Pancreas (tissue), 10 donors: ENCODE measurements at places on chromosomes 16 and 17.
A peak's percentile ranks its signal among the peaks of the same experiment; 100 is the strongest.

DNA sequence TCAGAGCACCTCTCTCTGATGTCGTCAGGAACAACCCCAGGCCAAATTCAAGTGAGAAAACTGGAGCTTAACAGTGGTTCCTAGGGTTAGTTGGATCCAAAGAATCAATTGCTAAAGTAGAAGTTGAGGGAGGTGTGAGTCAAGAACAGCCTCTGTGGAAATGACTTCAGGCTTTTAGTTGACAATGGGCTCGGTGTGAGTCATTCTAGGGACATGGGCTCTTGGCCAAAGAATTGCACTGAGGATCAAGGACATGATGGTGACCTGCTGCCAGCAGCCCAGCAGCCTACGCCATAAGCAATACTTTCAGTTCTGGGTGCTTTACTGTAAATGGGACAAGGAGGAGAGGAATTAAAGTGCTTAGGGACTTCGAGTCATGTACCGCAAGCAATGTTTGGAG lies 32.1 kb upstream of the SMURF2 start:
- peak; percentile 83 for DNase-seq

DNA sequence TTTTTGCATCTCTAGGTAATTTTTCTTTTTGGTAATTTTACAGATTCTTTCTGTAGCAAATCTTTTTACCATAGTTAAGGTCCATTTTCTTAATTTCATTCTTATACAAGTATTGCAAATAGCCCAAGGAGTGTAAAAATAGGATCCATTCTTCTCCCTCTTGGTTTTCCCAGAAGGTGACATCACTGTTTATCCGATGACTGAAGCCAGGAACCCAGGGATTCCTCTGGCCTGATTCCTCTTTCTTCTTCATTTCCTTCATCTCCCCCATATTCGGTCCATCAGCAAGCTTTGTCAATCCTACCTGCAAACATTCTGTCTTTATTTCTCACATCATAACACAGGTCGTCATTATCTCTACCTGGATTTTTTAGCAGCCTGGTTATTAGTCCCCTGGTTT lies 5.3 kb downstream of the RBBP6 start:
- no peak for DNase-seq

GRCh38 chr16:25613931-25614330 lies 77.8 kb upstream of the HS3ST4 start:
- DNase-seq: no peak

DNA sequence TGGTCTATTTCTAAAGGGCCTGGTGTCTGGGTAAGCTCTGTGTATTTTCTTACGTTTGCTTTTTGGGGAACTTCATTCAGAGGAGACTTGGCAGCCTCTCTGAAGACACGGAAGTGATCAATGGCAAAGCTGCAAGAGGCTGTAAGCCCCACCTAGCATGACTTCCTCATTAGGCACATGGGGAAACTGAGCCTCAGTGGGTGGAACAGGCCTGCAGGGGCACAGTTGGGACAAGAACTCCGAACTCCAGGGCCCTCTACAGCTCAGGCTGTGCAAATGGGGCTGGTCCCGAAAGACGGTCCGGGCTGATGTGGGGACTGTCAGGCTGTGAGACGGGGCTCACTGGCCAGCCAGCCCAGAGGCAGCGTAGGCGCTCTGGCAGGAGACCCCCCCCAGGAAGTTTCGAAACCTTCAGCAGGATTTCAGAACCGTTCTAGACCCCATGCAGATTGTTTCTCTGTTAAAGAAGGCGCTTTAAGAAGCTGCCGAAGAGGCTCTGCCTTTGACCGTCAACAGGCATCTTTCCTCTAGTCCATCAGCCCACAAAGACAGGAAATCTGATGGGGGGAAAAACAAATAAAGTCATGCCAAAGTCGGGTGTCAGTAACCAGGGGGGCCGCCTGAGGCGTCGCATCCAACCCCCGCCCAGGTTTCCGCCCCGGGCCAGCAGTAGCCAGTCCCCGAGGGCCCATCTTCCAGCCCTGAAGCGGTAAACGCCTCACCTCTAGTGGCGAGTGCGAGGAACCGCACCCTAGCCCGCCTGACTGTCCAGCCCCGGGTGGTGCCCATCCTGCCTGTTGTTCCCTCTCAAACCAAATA lies 79.8 kb upstream of the TBC1D3K start:
- DNase-seq: peak; percentile 35

- DNase-seq: no peak
Observed at GRCh38 chr16:76749780-76750375, 441.1 kb upstream of the MON1B start.
